ENCODE measurements at places on chromosomes 5 and 9.

DNA sequence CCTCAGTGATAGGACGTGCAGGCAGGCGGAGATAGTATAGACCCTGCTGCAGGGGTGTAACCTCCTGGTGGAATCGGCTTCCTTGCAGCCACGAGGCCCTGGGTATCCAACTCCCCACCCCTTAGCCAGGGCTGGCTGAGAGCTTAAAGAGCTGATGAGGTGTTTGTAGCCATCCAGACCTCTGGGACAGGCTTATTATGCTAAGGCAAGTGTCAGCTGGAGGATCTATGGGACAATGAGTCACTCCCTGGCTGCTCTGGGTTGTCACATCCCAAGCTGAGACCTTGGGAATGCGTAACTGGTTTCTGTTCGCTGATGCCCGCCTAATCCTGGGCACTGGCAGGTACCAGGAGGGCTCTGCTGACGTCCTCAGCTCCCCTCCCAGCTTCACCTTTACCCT is 38.9 kb downstream of the DAB2IP start:
- DNase-seq, result no peak

DNA sequence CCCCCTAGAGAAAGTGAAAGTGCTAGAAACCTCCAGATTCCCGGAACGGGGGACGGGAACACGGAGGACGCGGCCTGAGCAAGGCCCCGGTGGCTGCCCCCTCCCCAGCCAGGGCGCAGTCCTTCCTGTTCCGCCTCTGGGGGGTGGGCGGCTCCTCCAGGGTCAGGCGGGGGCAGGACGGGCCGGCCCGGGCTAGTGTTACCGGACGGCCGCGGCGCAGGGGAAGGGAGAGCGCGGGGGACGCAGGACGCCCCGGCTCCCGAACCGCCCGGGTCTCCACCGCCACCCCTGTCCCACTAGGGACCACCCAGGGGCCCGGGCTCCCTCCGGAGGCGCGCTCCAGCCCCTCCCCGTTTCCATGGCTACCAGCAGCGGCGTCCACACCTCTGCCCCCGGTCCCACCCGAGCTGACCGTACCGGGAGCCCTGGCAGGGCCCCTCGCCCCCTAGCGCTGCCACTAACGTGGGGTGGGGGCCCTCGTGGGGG is 579 bp downstream of the SLC12A7 start:
- no peak for DNase-seq

- DNase-seq, result peak; percentile 95
These were observed at the start of gene CLINT1 for GRCh38 chr5:157858527-157859226. TSS of gene CLINT1 (minus strand) at chr5:157859145. CDS start at chr5:157858970, 175 bp downstream.

- DNase-seq, result no peak
These were observed 173.8 kb downstream of the PCSK1 start for GRCh38 chr5:96259151-96259772.

GRCh38 chr9:119088002-119088547 is 281.2 kb downstream of the BRINP1 start:
- no peak for DNase-seq

DNA sequence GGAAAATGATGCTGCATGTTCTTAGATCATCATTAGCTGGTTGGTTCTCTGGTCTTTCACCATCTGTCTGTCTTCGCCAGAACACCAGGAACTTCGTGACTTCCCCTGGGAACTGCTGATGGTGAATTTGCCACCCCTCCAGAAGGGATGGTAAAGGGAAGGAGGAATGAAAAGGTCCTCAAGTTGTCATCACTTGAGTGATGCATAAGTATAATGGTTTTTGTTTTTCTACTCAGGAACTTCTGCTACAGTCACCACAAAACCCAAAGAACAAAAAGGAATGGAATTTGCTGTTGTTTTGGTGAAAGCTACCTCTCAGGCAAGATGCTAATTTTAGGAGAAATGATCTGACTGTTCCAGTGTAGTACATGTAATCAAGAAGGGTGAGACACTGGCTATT is 328.4 kb downstream of the ARHGEF28 start:
- no peak for DNase-seq

- no peak for DNase-seq
These were observed 275.4 kb downstream of the EPB41L4A start for GRCh38 chr5:112143690-112144089.

DNA sequence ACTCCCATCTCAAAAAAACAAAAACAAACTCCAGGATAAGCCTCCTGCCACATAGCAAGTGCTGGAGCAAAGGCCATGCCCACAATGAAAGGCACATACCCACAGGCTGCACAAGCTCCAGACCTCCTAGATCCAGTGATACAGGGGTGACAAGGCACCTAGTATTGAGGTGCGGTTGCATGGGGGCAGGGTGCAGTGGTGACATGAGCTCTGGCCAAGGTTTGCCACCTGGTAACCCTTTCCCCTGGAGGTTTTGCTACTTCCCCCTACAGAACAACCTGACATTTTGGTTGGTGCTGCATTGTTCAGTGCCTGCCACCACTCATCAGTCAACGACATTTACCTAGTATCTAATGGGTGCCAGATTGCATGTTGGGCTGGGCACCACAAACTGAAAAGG is 14.5 kb downstream of the CDKN2AIPNL start:
- no peak for DNase-seq

GRCh38 chr9:107309271-107309670 is 26.2 kb downstream of the RAD23B start:
- no peak for DNase-seq

- DNase-seq, result peak; percentile 84
These were observed 42.9 kb downstream of the OLFM1 start for GRCh38 chr9:135130207-135130976.

- no peak for DNase-seq
These were observed 34.5 kb downstream of the MACIR start for GRCh38 chr5:103293099-103293498.

- DNase-seq, result peak; percentile 33
These were observed 186.9 kb downstream of the GADD45G start for GRCh38 chr9:89791754-89792153.

DNA sequence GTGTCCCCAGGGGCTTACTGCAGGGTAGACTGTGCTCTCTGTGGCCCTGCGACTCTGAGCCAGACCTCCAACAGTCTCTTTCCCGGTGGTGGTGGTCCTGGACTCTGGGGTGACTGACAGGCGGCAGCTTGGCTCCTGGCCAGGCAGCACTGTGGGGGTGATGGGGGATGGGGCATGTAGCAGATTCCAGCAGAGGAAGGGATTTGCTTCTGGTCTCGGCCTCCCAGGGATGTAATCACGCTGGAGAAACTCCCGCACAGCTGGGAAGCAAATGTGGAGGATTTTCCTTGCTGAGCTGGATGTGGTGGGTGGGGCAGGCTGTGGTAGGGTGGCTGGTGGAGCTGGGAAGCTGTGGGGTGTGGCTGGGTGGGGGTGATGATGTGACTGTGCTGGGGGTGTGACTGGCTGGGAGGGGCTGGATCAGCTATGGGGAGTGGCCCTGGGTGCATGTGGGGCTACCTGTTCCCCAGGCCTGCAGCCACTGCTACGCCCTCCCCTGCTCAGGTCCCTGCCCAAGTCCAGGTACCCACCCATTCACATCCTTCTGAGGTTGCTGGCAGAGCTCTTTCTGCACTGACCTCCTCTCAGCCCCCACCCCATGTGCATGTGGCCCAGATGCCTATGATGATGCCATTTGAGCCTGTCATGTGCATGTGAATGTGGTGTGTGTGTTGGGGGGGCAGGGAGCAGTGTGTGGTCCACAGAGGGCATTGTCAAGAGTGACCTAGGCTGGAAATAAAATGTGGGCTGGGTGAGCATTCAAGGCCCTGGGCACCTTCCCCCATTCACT is 3.8 kb downstream of the NDST1 start:
- peak; percentile 76 for DNase-seq

- DNase-seq, result no peak
These were observed 149.5 kb upstream of the PHYKPL start for GRCh38 chr5:178381921-178382695.

All from BE2C (cell line).